ENCODE measurements at places on chromosomes 12 and 14.

- no peak for DNase-seq
Measured at GRCh38 chr12:7497661-7498060, 5.9 kb downstream of the CD163 start.

- peak; percentile 74 for DNase-seq
Measured at GRCh38 chr14:51554339-51554920, 97.3 kb upstream of the FRMD6 start.

GRCh38 chr14:88999137-88999536, 174.7 kb downstream of the TTC8 start:
- DNase-seq, result no peak

GRCh38 chr12:119183942-119184695, 5.4 kb downstream of the HSPB8 start:
- DNase-seq, result no peak

GRCh38 chr14:33959692-33960151, 8.8 kb upstream of the EGLN3 start:
- DNase-seq, result no peak

DNA sequence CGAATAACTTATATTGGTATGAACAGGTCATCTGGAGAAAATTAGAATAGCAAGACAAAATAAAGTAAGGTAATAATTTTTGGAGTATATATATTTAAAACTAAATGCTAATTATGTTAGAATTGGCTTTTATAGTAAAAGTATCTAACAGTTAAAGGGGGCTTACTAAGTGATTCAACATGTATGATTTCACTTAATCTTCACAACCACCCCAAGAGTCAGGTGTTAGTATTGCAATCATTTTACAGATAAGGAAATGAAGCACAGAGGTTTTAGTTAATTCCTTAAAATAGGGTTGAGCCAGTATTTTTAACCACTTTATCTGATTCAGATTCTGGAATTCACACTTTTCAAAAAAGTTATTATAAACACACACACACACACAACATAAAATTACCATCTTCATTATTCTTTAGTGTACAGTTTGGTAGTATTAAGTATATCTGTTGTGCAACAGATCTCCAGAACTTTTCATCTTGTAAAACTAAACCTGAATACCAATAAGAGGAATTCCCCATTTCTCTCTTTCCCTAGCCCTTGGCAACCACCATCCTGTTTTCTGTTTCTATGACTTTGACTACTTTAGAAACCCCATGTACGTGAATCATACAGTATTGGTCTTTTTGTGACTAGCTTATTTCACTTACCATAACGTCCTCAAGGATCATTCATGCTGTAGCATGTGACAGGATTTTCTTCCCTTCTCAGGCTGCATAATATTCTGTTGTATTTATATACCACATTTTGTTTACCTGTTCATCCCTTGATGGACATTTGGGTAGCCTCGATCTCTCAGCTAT, 12.5 kb downstream of the A2M start:
- no peak for DNase-seq

DNA sequence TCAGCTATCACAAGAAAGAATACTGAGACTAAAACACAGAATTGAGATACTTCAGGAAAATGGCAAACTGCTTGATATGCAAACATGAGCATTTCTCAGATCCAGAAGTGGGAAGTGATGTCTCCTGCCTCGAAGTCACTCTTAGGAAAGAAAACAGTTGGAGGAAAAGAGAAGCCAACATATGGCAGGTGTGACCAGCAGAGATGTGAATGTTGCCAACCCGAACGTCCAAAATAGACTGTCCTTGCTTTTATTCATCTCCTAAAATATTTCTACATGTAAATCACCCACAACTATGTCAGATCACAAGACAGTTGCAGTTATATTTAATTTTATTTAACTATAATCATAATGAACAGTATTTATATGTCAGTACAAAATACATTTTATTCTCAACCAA, 687.6 kb downstream of the GALC start:
- no peak for DNase-seq

DNA sequence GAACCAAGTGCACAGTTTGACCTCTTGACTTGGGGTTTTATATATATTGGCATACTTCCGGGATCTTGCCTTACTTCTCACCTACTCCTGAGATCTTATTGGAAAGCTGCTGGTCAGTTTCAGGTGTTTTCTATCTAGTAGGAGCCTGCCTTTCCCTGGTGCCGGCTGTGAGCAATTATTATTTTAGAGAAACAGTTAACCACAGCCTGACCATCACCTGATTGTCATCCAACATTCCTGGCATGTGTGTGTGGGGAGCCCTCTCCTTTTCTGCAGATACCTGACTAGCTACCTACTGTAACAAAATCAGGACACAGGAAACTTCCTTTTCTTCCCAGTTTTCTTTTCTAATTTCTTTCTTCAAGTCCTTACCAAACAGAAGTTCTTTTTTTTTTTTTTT, 220.4 kb downstream of the ATP23 start:
- no peak for DNase-seq

GRCh38 chr14:90960818-90961217, 99.6 kb downstream of the RPS6KA5 start:
- DNase-seq, result no peak

DNA sequence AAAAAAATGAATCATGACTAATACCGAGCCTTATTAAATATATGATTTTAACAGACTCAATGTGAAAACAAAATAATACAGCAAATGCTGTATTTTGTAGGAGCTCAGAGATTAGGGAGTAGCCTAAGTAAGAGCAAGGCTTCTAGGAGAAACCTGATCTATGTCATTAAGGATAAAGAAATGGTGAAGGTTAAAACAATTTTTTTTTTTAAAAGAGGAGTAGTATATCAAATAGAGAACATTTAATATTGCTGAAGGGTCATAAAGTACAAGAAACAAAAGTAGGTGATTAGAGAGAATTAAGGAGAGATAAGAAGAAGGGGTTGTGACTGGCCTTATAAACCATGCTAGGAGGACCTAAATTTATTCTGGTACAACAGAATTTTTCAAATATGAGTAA, 39.1 kb downstream of the PPP1R12A start:
- no peak for DNase-seq

- peak; percentile 71 for DNase-seq
Measured at GRCh38 chr12:5745251-5745888, 199.7 kb downstream of the ANO2 start.
